ENCODE measurements at places on chromosomes 11 and 22. TPM values are rescaled to one million over a fixed set of nuclear protein-coding genes. Genes with fewer than 3 reads are reported as not detected.

SEZ6L gene
- 0.07 TPM for total RNA-seq

TIGD3 gene
- 0.22 TPM for total RNA-seq

ASCL2 gene
- 0.51 TPM for total RNA-seq

DNA sequence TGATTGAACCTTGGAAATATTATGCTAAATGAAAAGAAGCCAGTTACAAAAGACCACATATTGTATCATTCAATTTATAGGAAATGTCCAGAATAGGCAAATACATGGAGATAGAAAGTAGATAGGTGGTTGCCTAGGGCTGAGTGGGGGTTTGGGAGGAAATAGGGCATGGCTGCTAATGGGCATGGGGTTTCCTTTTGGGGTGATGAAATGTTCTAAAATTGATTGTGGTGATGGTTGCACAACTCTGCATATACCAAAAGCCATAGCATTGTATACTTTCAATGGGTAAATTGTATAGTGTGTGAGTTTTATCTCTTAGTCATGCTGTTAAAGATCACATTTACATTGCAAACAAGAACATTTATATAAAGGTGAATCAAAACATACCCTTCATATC is 48.7 kb downstream of the LDLRAD3 start:
- no peak overlapping the region for H3K4me3 ChIP-seq
- H3K27ac ChIP-seq = no peak overlapping the region

DNA sequence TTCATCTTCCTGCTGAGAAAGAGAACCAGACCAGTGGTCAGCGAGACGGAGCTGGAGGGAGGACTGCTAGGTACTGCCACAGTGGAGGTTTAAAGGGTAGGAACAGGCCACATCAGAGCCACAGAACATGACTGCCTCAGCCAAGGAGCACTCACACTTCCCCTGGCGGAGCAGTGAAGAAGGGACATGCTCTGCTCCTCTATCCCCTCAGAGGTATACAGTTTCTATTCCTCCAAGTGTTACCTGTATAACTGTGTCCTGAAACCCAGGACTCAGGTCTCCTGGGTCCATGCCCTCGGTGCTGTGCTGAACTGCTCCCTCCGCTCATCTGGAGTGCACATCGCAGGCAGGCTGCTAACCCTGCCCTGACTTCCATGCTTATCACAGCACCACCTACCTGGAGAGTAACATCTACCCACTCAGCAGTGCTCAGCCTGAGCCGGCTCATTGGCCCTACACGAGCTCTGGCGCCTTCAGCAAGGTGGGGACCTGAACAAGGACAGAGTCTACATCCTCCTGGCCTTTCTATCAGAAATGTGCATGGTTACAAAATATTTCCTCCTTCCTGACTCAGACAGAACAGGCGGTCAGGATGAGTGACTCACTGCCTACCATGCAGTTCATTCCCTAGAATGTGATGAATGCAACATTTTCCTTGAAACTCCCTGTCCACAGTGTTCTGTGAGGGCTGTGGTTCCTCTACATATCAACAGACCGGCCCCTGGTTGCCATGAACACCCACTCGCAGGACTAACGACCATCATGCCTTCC is 52.9 kb downstream of the C11orf58 start:
- no peak overlapping the region for H3K4me3 ChIP-seq
- no peaks in the 10 kb centered on the region for H3K4me1 ChIP-seq
- no peaks in the 10 kb centered on the region for H3K27me3 ChIP-seq
- H3K27ac ChIP-seq = peak overlapping the region; percentile 56
- DNase-seq = peak; percentile 79

GRCh38 chr22:33640900-33641299 is 279.4 kb downstream of the LARGE1 start:
- H3K27ac ChIP-seq = no peak overlapping the region
- H3K4me3 ChIP-seq = no peak overlapping the region

GRCh38 chr11:102666331-102666957 is 39.1 kb downstream of the MMP27 start:
- no peaks in the 10 kb centered on the region for H3K4me1 ChIP-seq
- no peak overlapping the region for H3K4me3 ChIP-seq
- H3K36me3 ChIP-seq = no peaks in the 10 kb centered on the region
- no peak overlapping the region for H3K27ac ChIP-seq
- DNase-seq = no peak
- no peaks in the 10 kb centered on the region for H3K27me3 ChIP-seq

DNA sequence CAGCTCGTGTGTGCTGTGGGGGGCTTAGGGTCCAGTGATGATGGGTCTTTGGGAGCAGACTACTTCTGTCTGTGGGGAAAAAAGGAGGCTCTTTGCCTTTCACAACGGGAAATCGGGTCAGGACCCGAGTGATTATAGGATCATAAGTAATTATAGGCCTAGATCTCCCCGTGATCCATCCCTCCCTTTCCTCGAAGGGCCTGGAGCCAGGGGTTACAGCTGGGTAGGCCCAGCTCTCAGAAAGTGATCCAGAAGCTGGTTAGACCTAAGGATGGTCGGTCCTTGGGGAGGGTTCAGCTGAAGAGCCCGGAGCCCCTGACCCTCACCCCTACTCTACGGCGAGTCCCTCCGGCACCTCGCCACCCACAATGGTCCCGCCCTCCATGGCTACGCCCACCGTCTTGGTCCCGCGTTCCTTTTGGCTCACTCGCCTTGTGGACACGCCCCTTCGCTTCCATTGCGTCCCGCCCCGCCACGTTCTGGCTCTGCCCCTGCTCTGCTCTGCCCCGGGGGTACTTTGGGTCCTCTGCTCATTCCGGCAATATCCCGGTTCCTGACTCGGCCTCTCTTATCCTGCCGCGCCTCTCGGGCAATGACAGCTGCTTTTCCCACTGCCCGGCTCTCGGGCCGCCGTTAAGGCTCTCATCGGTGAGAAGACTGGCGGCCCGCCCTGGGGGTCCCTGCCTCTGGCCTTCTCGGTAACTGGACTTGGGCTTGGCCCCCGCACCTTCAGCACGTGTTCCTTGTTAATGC is 5.0 kb downstream of the IGSF22 start:
- no peaks in the 10 kb centered on the region for H3K4me1 ChIP-seq
- peak overlapping the region; percentile 70 for H3K4me3 ChIP-seq
- no peaks in the 10 kb centered on the region for H3K36me3 ChIP-seq
- H3K27me3 ChIP-seq = no peaks in the 10 kb centered on the region
- DNase-seq = peak; percentile 84

DNA sequence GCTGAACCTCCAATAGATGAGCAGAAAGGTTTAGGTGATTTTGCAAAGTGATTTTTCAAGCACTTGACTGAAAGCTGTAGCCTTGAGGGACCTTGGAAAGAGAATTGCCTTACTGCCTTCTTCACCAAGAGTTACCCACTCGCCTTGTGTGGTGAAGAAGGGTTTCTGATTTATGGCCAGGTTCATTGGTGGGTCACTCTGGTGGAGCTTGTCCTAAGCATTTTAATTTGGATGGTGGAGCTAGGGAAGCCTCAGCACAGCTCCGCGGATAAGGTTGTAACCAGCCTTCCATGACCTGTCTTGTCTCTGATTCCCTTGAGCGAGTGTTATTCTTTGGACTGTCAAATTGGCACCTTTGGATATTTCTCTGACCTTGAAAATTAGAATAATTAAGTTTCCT is 226.4 kb downstream of the FAT3 start:
- no peak for DNase-seq
- no peaks in the 10 kb centered on the region for H3K4me1 ChIP-seq
- no peak overlapping the region for H3K4me3 ChIP-seq
- H3K27me3 ChIP-seq = no peaks in the 10 kb centered on the region
- no peaks in the 10 kb centered on the region for H3K36me3 ChIP-seq
- H3K27ac ChIP-seq = no peak overlapping the region

DNA sequence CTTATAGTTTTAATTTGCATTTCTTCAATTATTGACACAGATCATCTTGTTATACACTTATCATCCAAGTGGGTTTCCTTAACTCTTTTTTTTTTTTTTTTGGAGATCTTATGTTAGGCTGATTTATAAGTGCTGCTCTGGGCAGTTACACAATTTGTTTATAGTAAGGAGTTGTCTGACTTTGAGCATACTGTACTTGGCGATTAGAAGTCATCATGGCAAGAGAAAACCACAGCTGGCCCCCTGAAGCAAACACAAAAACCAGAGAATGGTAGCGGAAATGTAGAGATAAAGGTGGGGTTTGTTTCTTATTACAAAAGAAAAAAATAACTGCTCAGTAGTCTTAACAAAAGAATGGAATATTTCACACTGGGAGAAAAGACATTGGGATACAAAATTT is 292.6 kb downstream of the SWAP70 start:
- no peak overlapping the region for H3K4me3 ChIP-seq
- no peak for DNase-seq
- no peaks in the 10 kb centered on the region for H3K27me3 ChIP-seq
- peaks cover 7% of the 10 kb centered on the region for H3K4me1 ChIP-seq
- peaks cover 25% of the 10 kb centered on the region for H3K36me3 ChIP-seq
- no peak overlapping the region for H3K27ac ChIP-seq

DNA sequence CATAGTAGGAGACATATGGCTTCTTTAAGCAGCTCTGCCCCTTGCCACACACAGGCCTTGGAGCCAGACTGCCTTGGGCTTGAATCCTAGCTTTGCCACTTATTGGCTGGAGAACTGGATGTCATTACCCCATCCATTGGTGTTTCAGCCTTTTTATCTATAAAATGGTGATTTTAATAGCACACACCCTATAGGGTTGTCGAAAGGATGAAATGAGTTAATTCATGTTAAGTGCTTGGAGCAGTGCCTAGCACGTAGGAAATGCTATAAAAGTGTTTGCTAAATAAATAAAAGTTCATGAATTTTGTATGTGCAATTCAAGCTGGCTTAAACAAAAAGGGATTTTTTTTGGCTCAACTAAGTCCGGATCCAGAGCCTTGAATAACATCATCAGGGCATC is 120.7 kb downstream of the TIMP3 start:
- no peak for DNase-seq
- H3K27me3 ChIP-seq = no peaks in the 10 kb centered on the region
- H3K36me3 ChIP-seq = no peaks in the 10 kb centered on the region
- H3K27ac ChIP-seq = no peak overlapping the region
- peaks cover 25% of the 10 kb centered on the region for H3K4me1 ChIP-seq
- H3K4me3 ChIP-seq = no peak overlapping the region

DNA sequence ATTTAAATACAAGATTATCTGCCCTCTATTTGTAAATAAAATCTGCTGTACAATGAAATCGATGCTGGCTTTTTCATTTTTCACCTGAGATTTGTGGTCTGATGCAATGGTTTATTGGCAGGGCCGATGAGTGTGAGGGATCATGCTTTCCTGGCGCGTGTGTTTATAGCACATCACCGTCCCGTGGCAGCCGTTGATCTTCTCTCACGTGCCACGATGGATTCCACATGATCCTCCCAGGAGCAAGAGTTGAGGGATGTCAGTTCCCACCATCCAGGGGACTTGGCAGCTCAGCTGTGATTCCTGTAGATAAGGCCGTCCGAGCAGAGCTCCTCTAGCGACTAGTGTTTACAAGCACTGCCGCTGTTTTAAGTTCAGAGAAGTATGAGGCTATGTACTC is 213.7 kb downstream of the TBC1D22A start:
- no peak for DNase-seq
- H3K4me3 ChIP-seq = no peak overlapping the region

DNA sequence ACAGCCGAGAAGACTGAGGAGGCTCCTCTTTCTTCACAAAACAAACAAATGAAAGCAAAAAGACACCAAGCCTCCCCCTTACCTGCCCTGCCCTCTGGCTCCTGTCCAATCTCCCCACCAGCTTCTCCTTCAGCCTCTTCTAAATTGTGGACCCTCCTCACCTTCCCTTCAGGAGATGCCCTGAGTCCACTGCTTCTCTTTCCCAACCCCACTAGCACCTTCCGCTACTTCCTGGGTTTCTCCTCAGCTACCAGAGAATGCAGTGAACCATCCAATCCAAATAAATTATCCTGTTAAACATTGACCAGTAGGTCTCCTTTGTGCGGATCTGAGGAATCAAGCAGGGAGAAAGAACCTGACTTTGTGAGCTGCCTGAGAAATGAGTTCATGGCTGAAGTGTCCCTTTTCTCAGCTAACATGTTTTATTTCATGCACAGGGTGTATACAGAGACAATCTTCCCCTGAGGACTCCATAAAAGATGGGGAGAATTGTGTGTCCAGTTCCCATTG is 63.2 kb upstream of the VPREB1 start:
- H3K27ac ChIP-seq = no peak overlapping the region
- no peak overlapping the region for H3K4me3 ChIP-seq
- no peaks in the 10 kb centered on the region for H3K27me3 ChIP-seq
- DNase-seq = no peak
- no peaks in the 10 kb centered on the region for H3K4me1 ChIP-seq

GRCh38 chr11:61694946-61695706 is 14.9 kb downstream of the DAGLA start:
- peak overlapping the region; percentile 91 for H3K27ac ChIP-seq
- H3K36me3 ChIP-seq = no peaks in the 10 kb centered on the region
- peaks cover 69% of the 10 kb centered on the region for H3K4me1 ChIP-seq

DNA sequence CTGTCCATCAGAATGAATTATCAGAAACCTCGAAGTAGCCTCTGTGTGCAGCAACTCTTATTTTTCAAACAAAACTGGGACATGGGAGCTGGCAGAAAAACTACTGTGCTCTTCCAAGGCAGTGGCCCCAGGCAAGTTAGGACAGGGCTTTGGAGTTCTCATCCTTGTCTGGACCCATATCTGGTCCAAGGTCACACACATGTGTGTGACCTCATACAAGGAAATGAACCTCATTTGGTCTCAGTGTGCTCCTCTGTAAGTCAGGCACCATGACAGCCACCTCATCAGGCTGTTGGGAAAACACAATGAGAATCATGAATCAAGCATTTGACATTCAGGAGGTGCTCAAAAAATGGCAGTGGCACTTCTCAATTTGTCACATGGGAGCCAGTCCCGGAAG is 25.8 kb downstream of the LARGE1 start:
- DNase-seq = no peak
- H3K4me3 ChIP-seq = no peak overlapping the region
- H3K27me3 ChIP-seq = no peaks in the 10 kb centered on the region
- H3K36me3 ChIP-seq = no peaks in the 10 kb centered on the region

DNA sequence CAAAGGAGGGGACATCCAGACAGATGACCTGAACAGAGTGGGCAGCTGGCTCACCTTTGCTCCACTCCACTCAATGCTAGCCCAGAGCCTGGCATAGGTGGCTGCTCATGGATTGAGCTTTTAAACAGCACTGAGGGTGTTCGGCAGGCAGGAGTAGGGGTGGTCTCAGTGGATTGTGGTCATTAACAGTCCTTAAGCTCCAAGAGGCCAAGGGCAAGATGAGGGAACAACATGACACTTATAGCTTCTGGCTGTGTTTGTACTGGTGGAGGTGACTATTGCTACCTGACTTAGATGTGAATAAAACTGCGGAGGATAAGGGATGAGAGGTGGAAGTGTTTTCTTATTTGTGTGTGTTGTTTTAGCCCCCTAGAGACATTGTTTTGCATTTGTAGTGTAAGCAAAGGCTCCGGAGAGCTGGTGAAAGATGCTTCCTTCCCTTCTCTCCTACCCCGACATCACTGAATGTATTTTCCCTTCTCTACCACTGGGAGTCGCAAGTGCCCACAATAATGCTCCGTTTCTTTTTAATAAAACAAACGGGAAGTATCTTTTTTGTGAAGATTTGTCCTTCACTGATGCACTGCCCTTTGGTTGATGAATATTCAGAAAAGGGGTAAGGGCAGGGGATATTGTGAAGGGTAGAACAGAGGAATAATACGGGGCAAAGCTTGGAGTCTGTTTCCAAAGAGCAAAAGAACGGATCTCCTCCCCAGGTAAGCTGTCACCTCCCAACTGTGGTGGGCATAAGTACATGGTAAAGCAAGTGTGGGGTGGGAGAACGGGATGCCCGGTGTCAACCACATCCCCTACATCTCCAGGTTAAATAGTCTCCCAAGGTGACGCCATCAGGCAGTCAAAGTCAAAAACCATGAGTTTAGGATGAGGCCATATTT is 27.5 kb upstream of the MTNR1B start:
- no peaks in the 10 kb centered on the region for H3K4me1 ChIP-seq
- no peaks in the 10 kb centered on the region for H3K27me3 ChIP-seq
- H3K4me3 ChIP-seq = no peak overlapping the region
- no peak for DNase-seq
- no peak overlapping the region for H3K27ac ChIP-seq
- no peaks in the 10 kb centered on the region for H3K36me3 ChIP-seq
